ENCODE measurements at places on chromosomes 1 and 21.

DNA sequence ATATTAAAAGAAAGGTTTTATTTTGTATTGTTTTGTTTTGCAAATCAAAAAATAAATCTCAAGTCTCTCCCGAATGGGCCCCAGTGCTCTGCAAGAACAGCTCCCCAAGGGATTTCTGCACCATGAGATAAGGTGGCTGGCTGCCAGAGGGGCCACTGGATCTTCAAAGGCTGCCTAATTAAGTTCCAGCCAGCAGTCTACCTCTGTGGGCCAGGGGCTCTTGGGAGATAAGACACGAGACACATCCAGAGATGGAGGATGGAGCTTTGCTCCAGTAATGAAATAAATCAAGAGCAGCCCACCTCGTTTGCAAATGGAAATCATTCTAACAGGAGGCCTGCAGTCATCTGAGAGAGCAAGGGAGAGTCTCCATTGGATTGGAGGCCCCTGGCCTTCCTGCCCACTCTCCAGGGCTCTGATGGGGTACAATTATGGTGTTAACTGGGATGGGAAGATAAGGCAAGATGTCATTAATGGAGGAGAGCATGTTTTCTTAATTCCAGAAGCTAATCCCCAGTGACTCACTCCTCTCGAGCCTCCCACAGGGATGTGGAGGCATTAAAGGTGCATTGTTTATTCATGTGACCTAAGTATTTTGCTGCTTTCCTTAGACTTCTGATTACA lies 155.2 kb upstream of the KAZN start:
- DNase-seq = no peak

- DNase-seq = no peak
Observed at GRCh38 chr1:243946946-243947345, 96.9 kb upstream of the AKT3 start.

DNA sequence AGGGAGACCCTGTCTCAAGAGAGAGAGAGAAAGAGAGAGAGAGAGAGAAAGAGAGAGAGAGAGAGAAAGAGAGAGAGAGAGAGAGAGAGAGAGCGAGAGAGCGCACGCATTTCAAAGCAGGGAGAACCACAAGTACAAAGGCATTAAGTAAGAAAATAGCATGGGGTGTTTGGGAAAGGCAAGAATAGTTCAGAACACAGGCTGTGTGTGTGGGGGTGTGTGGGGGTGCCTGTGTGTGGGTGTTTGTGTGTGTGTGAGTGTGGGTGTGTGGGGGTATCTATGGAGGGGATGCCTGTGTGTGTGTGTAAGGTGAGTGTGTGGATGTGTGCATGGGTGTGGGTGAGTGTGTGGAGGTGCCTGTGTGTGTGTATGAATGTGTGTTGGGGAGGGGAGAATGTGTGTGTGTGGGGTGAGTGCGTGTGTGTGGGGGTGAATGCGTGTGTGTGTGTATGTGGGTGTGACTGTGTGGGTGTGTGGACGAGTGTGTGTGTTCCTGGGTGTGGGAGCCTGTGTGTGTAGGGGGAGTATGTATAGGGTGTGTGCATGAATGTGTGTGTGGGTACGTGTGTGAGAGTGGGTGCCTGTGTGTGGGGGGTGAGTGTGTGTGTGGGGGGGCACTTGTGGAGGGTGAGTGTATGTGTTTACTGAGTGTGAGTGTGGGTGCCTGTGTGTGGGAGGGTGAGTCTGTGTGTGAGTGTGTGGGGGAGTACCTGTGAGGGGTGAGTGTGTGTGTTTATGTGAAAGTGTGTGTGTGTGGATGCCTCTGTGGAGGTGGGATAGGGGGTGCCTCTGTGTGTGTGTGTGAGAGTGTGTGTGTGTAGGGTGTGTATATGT lies 19.1 kb upstream of the HDAC1 start:
- no peak for DNase-seq

DNA sequence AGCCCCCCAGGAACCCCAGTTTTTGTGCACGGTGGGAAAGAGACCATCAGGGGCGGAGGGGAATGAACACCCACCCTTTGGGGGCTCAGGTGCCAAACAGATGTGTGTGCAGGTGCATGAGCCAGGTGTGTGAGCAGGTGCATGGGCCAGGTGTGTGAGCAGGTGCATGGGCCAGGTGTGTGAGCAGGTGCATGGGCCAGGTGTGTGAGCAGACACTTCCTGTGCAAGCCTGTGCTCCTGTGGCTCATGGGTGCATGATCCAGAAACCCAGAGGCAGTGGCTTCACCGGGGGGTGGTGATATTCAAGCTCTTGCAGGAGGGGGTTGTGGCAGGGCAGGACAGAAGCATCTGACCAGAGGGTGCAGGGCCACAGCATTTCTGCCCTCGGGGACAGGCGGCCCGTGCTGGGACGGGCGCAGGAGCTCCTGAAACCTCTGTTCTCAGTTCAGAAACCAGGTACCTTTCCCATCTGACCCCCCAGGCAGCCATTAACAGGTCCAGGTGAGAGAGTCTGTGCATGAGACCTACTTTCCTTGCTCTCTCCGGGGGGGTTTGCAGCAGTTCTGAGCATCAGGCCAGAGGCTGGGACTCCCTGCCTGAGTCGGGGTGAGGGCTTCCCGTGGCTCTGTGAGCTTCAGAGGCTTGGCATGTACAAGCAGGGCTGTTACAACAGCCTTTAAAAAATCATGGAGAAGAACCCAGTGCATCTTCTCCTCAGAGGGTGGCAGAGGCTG lies 29.1 kb downstream of the COL18A1 start:
- DNase-seq = no peak

DNA sequence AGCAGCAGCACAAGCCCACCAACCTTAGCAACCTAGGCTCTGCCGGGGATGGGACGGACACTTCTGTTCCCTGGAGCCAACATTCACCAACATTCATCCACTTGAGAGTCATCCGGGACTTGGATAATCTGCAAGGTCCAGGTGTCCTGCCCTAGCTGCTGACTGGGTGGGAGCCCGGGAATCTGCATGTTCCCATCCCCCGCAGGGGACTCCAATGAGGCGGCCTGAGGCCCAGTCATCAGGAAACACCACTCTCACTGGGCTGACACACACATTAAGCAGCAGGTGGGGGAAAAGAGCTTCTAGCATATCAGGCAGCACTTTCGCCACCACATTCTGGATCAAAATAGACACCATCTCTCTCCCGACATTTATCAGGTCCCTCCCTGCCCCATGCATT lies 38.4 kb upstream of the CCSAP start:
- DNase-seq = no peak

GRCh38 chr1:108961198-108961597 lies 2.1 kb downstream of the CLCC1 start:
- DNase-seq = no peak

DNA sequence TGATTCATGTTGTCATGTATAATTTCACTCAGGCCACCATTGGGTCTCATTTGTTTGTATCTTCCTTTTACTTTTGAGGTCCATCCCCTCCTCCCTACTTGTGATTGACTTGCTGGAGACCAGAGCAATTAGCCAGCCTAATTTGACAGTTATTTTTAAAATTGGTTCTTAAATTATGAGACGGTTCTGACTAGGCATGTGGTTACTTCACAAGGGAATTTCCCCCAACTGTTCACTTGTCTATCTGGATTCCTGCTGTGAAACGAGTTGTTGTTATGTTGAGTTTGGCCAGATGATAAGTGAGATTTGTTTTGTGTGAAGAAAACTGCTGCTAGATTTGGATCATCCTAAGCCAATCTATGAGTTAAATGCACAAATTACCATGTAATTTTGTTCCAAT lies 359.1 kb downstream of the BARHL2 start:
- DNase-seq = peak; percentile 17

GRCh38 chr1:9593492-9594465 lies 5.1 kb downstream of the TMEM201 start:
- peak; percentile 24 for DNase-seq

DNA sequence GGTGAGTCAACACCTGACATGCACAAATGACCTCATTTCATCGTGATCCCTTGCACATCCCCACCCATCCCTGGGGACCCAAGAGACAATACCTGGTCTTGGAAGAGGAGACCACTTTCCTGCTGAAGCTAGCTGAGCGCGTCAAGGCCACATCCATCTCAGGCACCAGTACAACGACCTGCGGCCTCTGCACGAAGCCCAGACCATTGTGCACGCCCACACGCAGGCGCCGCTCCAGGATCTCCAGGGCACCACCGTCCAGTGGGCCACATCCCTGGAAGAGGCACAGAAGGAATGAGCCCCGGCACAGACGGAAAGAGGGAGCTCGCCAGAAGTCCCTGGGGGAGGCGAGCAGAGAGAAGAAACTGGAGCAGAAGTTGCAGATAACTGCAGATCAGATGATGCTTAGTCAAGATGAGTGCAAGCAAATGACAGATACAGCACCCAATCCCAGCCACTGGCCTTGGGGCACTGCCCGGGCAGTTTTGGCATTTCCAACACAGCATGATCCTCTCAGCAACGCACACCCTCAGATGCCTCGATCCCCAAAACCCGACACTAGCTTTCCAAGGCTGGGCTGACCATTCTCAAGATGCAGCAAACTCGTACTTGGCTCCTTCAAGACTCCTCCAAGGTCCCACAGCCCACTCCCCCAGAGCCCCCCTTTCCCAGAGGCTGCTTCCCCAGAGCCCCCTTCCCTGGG lies 44.1 kb downstream of the NPHP4 start:
- no peak for DNase-seq

GRCh38 chr1:65674522-65674921 lies 118.2 kb upstream of the PDE4B start:
- no peak for DNase-seq

GRCh38 chr1:18938008-18938706 lies 18.3 kb downstream of the IFFO2 start:
- no peak for DNase-seq

DNA sequence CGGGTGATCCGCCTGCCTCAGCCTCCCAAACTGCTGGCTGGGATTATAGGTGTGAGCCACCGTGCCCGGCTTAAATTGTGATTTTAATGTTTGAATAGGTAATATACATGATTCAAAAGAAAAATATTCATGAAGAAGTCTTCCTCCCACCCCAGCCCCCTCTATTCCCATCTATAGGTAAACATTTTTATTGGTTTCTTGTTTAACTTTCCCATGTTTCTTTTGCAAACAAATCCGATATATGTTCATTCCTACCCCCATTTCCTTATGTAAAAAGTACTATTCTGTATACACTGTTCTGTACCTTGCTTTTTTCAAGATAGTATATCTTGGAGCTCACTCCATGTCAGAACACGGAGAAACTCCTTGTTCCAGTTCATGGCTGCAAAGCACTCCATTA lies 23.2 kb downstream of the RPS6KA1 start:
- no peak for DNase-seq

- no peak for DNase-seq
Observed at GRCh38 chr1:212700223-212700891, 717 bp upstream of the BATF3 start.

GRCh38 chr21:45926281-45926680 lies 55.3 kb upstream of the COL6A1 start:
- DNase-seq = no peak

DNA sequence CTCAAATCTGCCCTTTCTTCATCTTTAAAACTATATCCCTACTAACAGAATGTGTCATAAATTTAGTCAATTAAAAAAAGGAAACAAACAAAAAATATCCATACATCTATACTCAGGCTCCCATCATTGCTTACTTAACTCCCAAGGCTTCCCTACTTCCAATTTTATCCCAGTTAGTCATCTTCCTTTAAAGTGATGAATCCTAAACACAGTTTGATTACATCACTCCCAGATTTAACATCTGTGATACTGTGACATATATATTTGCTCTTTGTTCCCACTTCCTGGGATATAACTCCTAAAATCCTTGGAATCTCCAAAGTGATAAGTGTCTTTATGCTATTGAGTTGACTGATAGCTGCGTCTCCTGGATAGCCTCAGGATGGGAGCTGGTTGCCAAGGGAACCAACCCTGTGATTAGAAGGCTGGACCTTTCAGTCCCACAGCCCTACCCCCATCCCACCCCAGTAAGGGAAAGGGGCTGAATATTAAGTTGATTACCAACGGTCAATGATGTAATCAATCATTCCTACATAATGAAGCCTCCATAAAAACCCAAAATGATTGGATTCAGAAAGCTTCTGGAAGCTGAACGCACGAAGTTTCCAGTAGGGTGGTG lies 21.6 kb downstream of the GLMN start:
- DNase-seq = no peak

DNA sequence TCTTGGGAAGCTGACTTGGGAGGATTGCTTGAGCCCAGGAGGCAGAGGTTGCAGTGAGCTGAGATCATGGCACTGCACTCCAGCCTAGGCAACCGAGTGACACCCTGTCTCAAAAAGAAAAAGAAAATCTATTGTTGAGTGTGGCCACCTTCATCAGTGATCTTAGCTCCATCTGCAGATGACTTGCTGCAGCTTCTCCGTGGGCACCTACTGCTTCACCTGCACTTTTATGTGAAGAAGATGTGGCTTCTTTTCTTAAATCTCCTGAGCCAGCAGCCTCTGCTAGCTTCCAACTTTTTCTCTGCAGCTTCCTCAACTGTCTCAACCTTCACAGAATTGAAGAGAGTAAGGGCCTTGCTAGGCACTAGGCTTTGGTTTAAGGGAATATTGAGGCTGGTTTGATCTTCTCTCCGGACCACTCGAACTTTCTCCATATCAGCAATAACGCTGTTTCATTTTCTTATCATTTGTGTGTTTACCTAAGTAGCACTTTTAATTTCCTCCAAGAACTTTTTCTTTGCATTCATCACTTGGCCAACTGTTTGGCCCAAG lies 28.0 kb downstream of the AGPAT3 start:
- DNase-seq = no peak

DNA sequence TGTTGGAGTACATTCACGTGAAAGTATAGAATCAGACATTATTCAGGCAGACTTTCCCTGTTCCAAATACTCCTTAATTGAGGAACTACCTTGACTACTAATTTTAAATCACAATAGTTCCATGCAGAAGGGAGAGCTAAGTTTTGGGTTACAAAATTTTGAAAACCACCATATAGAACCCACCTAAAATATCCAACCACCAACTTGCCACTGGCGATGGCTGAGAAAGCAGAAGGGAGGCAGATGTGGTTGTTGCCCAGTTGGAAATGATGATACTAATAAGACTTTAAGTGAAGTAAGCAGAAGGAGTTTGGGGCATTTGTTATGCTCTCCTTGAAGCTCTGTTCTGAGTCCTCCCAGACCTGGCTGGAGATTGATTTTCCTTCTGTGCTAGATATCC lies 190.7 kb downstream of the HLX start:
- DNase-seq = no peak

DNA sequence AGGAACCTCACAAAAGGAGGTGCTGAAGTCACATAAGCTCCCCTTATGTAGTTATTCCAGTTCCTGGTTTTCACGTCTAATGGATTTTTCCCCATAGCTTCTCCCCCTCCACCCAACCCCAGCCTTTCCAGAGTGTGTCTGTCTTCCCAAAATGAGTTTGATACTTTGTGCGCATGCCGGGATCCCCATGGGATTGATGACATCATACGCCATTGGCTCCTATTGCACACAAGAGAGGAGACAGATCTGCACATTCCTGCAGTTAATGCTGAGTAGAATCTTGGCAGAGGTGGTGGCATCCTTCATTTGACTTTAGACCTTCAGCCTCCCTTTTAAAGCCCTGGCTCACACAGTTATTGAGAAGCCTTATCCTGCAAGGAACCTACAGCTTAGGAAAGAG lies 71.4 kb downstream of the DDR2 start:
- DNase-seq = no peak

- no peak for DNase-seq
Observed at GRCh38 chr1:176198413-176198812, 8.7 kb downstream of the COP1 start.

- DNase-seq = no peak
Observed at GRCh38 chr1:93171549-93172034, 8.6 kb downstream of the TMED5 start.
